CD4-positive, alpha-beta T cell treated with Interleukin-1 beta for 1 hour (primary cell): ENCODE measurements at places on chromosomes 7 and 10.

DNA sequence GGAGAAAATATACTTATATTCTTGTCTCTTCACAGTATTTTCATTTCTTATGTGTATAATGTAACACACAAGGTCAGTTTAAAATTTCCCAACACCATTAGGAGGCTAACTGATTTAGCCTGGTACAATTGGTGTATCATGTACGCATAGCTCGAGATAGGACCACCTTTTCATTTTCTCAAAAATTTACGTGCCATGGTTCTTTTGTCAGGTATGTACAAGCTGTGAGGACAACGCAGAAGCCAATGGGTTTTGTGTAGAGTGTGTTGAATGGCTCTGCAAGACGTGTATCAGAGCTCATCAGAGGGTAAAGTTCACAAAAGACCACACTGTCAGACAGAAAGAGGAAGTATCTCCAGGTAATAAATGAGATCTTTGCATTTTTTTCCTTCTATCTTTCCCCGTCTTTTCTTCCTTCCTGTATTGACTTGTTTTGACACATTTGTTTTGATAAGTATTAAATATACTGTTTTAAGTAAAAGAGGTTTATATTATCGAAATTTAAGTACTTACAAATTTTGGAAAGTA is 55.0 kb downstream of the TRIM24 start:
- DNase-seq: no peak

DNA sequence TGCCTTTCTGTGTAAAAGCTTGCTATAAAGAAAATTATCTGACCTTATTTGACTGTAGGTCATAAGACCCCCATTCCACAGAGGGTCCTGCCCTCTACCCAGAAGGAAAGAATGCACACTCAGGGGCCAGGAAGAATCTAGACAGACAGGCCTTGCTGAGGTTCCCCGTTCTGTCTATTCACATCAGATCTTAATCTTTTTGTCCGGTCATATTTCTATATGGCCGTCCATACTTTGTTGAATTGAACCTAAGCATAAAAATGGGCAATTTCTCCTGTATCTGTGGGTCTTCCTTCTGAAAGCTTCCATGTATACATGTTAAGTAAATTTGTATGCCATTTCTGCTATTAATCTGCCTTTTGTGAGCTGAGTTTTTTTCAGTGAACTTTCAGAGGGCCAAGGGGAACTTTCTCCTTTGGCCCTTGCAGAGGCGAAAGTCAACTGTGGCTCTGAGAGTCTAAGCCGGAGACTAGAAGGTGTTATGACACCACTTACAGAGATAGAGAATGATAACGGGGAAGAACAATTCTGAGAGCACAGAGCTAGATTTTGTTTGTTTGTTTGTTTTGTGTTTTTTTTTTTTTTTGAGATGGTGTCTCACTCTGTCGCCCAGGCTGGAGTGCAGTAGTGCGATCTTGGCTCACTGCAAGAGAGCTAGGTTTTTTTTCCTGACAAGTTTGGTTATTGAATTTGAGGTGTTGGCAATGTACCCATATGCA is 11.6 kb upstream of the PRKAR2B start:
- DNase-seq: no peak

GRCh38 chr7:127252377-127252713 is 396 bp downstream of the GRM8 start:
- no peak for DNase-seq

DNA sequence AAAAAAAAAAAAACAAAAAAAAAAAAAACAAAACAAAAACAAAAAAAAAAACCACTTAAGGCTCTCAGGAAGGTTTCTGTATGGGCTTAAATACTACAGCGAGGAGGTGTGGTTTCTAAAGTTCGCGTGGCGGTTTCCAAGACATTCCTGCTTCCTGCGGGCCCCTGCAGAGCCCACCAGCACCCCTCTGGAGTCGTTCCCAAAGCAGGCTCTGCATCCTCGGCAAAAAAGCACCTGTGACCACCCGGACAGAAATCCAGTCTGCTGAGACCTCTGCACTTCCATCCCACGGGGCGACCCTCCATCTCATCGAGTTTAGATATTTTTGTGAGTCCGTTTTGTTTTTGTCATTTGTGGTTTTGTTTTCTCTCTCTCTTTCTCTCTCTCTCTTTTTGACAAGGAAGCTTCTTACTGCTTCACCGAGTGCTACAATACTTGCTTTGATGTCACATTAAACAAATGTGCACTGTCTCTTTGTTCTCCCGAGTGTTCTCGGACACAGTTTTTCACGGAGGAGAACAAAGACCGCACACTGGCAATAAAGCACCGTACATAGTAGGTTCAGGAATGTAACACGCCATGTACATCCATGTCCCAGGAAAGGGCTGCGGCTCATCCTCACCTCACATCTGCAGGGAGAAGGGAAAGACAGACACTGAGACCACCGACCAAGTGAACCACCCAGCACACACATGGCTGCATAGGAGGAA is 21.5 kb downstream of the PDGFA start:
- DNase-seq: no peak

DNA sequence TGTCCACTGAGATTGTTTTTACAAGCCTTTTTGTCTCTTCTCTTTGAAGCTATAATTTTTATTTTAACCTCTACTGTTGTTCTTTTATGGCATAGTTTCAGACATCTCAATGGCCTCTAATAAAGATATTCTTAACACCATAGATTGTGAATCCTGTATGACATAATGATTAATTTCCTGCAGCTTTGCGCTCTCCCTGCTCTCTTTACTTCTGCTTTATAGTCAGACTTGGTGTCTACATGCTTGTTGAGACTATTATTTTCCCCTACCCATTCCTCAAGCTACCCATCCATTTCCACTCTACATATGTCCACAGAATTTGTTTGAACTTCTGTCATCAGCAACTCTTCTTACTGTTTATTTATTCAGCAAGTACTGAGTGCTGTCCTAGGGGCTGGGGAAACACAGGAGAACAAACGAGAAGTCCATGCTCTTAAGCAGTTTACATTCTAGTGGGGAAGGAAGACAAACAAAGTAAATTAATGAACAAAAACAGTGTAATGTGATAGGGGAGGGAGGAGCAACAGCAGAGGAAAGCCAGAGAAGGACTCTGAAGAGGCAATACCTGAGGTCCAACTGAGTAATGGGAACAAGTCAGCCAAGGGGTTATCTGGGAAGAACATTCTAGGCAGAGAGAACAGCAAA is 110.1 kb downstream of the CDK14 start:
- DNase-seq: no peak

- DNase-seq: no peak
Measured at GRCh38 chr10:98332623-98333269, 64.8 kb upstream of the LOXL4 start.

- no peak for DNase-seq
Measured at GRCh38 chr7:111383133-111383532, 179.2 kb downstream of the IMMP2L start.

DNA sequence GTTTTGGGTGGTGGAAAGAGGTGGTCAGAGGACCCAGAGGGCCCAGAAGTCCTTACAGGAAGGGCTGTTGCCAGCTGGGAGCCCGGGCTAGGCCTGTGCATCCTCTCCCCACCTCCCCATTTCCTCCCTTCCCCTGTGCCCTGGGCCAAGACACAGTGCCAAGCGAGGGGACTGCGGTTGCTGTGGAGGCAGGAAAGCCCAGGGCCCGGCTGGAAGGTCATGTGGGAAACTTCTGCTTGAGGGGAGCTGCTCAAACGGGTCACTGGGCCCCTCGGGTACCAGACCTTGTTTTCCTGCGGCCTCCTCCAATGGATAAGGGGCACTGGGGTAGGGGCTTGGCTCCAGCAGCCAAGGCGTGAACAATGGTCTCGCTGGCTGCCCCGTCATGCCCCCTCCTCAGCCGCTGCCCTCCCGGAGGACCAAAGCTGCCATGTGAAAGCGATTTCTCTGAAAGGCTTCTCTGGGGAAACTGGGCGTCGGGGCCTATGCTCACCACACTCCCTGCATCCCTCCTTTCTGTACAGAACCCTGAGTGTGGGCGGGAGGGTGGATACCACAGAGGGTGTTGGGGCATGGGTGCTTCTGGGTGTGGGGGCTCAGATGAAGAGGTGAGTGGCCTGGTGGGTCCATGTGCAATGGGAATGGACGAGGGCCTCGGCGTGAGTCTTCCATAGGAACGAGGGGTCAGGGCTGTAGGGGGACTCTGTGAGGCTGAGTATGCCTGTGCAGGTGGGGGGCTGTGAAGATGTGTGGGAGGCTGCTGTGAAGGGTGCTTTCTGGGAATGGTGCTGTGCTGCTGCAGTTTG is 135.3 kb downstream of the PTPN20 start:
- no peak for DNase-seq

GRCh38 chr10:127945948-127946711 is 39.2 kb downstream of the PTPRE start:
- DNase-seq: no peak

- no peak for DNase-seq
Measured at GRCh38 chr10:63115732-63116383, 17.3 kb upstream of the NRBF2 start.

GRCh38 chr7:55110282-55110992 is 91.6 kb downstream of the EGFR start:
- DNase-seq: no peak

- DNase-seq: no peak
Measured at GRCh38 chr7:130288829-130289228, 4.1 kb upstream of the CPA4 start.
